ENCODE measurements at places on chromosomes 12 and 14.
A peak's percentile ranks its signal among the peaks of the same experiment; 100 is the strongest.

DNA sequence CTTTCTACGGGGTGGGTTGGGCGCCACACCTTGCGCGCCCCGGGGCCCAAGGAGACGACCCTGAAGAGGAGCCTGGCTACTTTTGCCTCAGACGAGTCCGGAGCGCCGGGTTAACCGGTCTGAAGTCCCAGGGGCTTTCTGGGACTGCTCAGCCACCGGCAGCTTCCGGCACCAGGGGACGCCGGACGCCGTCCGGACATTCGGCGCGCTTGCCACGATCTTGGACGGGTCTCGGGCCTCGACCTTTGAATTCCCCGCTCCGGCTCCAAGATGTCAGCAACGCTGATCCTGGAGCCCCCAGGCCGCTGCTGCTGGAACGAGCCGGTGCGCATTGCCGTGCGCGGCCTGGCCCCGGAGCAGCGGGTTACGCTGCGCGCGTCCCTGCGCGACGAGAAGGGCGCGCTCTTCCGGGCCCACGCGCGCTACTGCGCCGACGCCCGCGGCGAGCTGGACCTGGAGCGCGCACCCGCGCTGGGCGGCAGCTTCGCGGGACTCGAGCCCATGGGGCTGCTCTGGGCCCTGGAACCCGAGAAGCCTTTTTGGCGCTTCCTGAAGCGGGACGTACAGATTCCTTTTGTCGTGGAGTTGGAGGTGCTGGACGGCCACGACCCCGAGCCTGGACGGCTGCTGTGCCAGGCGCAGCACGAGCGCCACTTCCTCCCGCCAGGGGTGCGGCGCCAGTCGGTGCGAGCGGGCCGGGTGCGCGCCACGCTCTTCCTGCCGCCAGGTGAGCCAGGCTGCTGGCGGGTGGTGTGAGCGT lies at the start of gene ACOT4:
Gene ACOT4 (plus strand): TSS at position 184 of the 760 bp plus-strand sequence. CDS start 87 bp downstream, at position 271.
- DNase-seq: peak; percentile 34

DNA sequence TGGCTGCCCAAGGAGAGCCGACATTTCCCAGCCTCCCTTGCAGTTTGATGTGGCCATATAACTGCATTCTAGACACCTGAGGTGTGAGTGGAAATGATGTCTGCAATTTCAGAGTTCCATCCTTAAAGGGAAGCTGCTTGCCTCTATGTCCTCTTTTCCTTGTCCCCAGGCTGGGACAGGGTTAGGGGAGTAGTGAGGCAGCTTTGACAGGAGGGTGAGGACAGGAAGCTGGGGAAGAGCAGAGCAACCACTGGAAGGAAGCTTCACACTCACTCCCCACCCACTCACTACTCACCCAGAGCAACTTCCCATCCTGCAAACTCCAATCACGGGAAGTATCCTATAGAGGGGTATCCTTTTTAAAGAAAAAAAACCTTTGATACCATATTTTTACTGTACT lies 28.9 kb upstream of the LTA4H start:
- no peak for DNase-seq

DNA sequence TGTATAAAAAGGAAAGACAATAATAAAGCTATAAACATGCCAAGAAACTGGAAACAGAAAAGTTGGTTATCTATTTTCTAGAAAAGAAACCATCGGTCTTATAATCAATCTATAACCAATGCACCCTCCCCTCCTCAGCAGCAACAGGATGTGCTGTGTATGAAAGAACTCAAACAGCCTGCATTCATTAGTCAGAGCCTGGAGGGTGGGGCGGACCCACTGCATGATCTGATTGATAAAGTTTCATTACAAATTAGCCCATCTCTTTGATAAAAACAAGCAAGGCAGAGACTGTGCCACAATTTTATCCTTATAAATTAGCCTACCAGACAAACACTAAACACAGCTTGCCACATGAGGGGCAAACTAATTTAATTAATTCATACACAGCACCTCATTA lies 448.1 kb downstream of the BCAT1 start:
- no peak for DNase-seq

- no peak for DNase-seq
These were observed 43.6 kb downstream of the SYNE3 start for GRCh38 chr14:95472819-95473251.

- no peak for DNase-seq
These were observed 3.6 kb downstream of the SMARCD1 start for GRCh38 chr12:50088577-50089335.

DNA sequence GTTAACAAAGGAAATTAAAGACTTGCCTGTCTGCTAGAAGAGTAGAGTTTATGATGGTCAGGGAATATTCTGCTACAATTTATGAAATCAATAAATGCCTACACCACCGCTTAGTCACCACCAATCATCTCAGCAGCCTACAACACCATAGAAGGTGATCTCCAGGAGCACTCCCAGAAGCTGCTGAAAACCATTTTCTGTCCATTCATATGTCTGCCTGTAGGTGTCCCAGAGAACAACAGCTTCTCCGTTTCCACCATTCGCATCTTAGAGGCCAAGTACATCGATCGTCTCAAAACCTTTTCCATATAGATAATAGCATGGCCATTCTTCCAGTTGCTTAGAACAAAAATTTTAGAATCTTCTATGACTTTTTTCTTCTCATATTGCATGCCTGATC lies 303.4 kb downstream of the KCNC2 start:
- DNase-seq: no peak

DNA sequence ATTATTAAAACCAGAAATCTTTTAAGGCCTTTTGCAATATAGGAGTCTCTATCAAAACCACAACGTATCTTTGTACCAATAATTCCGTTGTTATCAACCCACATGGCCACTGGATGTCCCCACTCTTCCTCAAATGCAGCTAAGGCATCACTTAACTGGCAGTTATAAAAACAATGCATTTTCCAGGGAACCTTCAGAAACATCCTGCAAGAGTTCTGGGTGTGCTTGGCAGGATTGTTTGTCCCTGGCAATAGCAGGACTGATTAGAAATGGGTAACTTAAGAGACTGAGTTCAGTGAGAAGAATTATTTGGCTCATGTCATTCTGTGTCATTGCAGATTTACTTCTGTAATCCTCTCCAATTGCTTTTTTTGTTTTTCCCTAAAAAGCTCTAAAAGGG lies 112.0 kb downstream of the SLC15A5 start:
- DNase-seq: no peak

DNA sequence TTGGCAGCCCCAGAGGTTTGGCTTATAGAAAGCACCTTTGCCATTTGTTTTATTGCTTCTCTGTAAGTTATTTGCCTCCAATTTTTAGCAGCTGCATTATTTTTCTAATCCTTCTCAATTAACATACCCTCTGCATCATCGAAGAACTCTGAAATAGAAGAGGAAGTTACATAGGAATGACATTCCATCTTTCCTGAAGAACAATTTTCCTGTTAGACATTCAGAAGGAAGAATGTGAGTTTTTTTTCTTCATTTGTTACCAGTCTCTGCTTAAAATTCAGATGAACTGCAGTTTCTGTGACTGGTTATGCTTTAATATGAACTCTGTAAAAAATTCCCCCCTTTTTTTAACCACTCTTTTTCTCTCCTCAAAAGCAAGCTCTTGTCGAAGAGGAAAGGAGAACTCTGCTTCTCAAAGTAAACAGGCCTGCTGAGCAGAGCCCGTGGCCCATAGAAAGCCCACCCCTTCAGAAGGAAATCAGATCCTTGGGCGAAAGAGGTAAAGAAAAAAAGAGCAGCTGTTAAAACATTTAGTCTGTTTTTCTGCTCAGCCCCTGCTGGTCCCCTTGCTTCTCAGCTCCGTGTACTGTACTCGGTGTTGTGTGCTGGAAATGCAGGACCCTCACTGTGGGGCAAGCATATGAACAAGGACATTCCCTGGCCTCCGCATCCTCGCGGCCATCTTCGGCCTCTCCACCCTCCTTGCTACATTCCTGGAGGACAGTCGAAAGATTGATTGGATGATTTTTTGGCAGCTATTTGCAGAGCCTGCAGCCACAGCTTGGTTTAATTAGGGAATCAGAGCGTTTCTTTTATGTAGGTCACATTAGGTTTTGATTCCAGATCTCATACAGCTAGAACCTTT lies 164.4 kb upstream of the LRIG3 start:
- DNase-seq: peak; percentile 27

DNA sequence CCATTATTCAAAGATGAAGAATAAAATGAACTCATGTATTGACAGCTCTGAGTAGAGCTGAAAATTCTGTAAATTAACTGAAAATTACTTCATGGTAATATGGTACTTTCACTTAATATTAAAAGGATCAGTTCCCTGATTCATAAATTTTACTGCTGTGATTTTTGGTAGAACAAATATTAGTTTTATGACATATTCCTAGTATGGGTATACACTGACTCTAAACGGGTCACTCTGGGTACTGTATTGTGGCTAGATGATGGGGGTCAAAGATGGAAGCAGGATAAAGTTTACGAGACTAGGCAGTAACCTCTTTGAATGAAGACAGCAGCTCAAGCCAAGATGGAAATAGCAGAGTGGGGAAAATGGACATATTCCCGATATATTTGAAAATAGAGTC lies 135.5 kb downstream of the NUAK1 start:
- DNase-seq: no peak

DNA sequence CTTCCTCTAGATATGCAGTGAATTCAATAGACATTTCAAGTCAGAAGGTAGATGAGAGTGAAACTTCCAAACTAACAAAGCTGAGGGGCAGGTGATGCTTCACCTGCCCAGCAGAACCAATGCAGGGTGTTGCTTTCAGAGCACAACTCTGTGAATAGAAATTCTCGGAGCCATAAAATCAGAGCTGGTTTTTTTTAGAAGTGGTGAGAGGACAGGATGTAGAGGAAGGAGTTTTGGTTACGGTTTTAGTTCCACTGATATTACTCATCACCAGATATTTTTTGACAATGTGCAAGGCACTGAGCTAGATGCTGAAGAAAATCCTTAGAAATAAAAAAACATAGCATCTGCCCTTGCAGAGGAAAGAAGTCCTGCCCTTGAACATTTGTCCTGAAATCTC lies 62.2 kb downstream of the BMP4 start:
- DNase-seq: peak; percentile 57

DNA sequence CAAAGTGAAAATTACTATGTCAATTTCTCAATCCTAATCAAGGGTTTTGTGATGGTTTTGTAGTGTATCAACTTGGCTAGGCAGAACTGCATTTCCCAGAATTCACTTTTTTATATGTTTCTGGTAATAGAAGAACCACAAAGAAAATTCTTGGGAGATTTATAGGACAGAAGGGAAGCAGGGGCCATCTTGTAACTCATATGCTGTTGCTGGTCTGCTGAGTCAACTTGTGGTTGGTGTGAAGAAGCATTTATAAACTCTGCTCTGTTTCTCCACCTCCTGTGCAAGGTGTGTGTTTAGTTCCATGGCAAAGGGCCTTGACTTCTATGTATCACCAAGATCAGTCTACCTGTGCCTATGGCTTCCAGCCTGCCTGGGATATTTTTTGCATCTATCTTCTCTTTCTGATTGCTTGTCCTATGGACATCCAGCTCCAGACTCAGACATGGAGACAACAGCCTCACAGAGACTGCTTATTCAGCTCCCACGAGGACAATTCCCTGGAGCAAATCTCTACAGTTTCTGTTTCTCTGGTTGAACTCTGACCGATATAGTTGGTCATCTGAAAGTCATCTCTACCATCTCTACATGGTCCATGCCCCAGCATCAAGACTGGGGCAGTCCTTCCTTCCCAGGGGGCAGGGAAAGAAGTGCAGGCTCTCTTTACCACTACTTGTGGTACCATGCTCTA lies 364.3 kb upstream of the DDHD1 start:
- peak; percentile 5 for DNase-seq

GRCh38 chr14:59483363-59483762 lies 845 bp downstream of the L3HYPDH start:
- no peak for DNase-seq

DNA sequence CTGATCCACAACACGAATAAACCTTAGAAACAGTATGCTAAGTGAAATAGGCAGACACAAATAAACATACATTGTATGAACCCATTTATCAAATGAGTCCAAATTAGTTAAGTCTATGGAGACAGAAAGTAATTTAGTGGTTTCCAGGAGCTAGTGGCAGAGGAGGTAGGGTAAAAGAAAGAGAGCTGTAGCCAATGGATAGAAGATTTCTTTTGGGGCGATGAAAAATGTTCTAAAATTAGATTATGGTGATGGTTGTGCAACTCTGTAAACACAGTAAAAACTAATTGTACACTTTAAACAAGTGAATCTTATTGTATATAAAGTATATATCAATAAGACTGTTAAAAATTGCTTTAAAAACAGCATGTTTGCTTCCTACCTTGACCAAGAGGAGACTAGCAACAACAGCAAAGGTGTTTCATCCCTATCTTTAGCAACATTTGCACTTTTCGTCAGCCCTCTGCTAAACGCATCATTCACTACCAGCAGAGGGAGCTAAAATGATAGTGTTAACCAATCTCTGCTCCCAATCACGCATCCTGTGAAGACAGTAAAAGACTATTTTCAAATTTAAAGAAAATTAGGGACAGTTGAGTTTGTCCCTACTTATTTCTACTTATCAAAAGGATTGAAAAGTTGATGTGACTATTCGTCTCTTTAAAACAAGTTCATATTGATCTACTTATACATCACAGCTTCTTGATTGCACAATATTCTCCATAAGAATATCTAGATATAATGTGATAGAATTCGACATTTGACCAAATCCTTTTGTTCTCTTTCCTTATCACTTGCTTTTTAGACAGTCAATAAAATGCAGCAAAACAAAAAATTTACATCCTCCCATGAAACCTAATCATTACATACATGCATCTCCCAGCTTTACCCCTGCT lies 24.0 kb upstream of the LGR5 start:
- peak; percentile 45 for DNase-seq

All from foreskin keratinocyte (primary cell).